Activated CD4-positive, alpha-beta memory T cell treated with anti-CD3 and anti-CD28 coated beads, Interleukin-2, amount 10 ng/mL, durations not matched to agents 7 days and 5 days (primary cell): ENCODE measurements at places on chromosomes 1 and 21. TPM values are rescaled to one million over a fixed set of nuclear protein-coding genes. Genes with fewer than 3 reads are reported as not detected.

DNA sequence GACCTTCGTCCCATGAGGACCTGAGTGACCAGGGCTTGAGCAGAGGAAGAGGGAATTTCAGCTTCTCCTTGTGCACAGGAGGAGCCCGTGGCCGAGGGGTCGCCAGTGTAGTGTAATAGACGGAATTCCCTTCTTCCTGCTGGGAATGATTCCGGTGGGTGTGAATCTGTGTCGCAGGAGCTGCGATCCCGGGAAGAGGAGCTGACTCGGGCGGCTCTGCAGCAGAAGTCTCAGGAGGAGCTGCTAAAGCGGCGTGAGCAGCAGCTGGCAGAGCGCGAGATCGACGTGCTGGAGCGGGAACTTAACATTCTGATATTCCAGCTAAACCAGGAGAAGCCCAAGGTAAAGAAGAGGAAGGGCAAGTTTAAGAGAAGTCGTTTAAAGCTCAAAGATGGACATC lies 34.4 kb downstream of the MAP3K21 start:
- no peak for DNase-seq

DNA sequence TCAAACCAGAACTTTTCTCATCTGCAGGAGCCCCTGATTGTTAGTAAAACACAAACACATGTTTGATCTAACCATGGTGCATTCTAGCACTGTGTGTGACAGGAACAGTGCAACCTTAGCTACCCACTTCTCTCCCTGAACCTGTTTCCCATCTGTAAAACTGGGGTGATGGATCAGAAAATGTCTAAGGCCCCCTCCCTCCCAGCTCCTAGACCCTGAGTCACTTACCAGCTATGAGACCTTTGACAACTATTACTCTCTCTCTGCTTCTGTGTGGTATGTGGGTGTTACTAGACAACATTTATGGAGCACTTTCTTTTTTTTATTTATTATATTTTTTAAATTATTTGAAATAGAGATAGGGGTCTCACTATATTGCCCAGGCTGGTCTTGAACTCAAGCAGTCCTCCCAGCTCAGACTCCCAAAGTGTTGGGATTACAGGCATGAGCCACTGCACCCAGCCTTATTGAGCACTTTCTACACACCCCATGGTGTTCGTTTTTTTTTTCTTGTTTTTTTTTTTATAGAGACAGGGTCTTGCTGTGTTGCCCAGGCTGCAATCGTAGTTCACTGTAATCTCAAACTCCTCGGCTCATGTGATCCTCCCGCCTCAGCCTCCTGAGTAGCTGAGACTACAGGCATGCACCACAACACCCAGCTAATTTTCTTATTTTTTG lies 2.6 kb downstream of the INPP5B start:
- DNase-seq = no peak

CERS2 gene
- 177 TPM for total RNA-seq

LYPD8 gene
- not detected for total RNA-seq

GRCh38 chr1:44780583-44781121 lies 5.3 kb downstream of the RPS8 start:
- DNase-seq = no peak

GFI1 gene
- total RNA-seq = 80.8 TPM

HSPB7 gene
- total RNA-seq = not detected

DNA sequence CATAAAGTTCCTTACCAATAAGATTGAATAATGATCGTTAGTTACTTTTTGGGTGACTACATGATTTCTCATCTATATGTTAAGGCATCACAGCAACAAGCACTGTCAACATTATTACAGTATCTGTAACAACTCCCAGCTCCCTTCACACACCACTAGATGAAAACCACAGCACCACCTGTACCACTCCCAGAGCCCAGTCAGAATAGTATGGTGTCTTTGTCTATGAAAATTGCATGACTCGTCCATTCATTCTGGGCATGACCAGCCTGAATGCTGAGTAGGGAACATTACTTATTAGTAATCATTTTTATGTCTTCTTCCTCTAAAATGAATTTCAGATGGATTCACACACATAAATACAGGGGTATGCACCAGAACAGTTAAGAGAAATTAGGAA lies 7.0 kb downstream of the OLFML2B start:
- no peak for DNase-seq

PTAFR gene
- total RNA-seq = 0.23 TPM

GRCh38 chr1:199929556-199929955 lies 98.0 kb upstream of the NR5A2 start:
- no peak for DNase-seq

FNDC5 gene
- not detected for total RNA-seq

ASH1L gene
- total RNA-seq = 42.0 TPM

GRCh38 chr21:29753216-29753615 lies 186.6 kb downstream of the GRIK1 start:
- no peak for DNase-seq

DNA sequence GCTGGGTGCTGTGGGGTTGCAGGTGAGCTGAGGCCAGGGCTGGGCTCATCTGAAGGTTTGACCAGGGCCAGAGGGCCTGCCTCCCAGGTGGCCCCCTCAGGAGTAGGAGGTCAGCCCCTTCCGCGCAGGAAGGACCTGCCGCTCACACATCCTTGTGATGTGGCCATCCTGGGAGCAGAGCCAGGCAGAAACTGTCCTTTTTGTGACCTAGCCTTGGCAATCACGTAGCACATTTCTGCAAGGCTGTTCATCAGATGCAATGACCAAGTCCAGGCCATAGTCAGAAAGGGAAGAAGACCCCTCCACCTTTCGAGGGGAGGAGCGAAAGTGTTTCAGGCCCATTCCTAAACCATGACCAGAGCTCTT lies 55.5 kb upstream of the TRAPPC10 start:
- DNase-seq = no peak

GRCh38 chr1:109385417-109385816 lies 12.3 kb downstream of the SORT1 start:
- no peak for DNase-seq

DNA sequence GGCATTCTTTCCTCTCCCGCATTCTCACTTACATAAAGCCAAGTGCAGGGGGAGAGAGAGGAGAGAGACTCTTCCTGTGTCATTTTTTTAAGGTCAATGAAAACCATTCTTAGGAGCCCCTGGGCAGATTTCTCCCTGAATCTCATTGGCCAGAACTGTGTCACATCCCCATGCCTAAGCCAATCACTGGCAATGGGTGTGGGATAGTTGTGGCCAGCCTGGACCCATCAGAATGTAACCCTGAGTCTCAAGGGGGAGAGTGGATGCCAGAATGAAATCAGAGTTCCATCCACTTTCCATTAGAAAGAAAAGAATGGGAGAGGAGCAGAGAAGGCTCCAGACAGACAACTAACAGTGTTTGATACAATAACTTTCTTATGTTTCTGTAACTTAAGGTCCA lies 31.2 kb upstream of the COQ8A start:
- no peak for DNase-seq

- no peak for DNase-seq
Measured at GRCh38 chr1:109274533-109275476, 8.1 kb downstream of the PSRC1 start.

- DNase-seq = no peak
Measured at GRCh38 chr1:229870381-229870780, 196.7 kb upstream of the GALNT2 start.

DNA sequence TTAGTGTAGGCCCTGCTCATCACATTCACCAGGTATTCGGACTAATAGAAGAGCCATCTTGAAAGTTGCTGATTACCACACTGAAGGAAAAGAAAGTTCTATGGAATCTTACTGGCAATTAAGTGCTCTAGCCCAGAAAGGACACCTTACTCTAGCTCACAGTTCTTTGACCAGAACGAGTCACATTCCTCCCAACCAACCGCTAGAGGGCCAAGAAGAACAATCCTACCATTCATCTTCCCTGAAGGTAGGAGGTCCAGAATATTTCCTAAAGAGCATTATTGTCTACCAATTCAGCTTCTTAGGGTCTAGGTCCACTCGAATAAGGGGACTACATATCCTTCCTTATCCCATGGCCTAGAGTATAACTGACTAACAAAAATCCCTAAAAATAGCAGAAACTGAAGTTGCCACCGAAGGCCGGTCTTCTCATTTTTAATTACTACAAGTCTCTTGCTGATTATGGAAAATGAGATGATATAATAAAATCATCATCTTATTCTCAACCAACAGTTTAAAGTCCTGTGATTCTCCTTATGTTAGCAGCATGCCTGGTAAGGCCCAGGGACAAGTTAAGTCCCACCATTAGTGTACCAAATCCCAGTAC lies 2.7 kb upstream of the FMO1 start:
- no peak for DNase-seq

DNA sequence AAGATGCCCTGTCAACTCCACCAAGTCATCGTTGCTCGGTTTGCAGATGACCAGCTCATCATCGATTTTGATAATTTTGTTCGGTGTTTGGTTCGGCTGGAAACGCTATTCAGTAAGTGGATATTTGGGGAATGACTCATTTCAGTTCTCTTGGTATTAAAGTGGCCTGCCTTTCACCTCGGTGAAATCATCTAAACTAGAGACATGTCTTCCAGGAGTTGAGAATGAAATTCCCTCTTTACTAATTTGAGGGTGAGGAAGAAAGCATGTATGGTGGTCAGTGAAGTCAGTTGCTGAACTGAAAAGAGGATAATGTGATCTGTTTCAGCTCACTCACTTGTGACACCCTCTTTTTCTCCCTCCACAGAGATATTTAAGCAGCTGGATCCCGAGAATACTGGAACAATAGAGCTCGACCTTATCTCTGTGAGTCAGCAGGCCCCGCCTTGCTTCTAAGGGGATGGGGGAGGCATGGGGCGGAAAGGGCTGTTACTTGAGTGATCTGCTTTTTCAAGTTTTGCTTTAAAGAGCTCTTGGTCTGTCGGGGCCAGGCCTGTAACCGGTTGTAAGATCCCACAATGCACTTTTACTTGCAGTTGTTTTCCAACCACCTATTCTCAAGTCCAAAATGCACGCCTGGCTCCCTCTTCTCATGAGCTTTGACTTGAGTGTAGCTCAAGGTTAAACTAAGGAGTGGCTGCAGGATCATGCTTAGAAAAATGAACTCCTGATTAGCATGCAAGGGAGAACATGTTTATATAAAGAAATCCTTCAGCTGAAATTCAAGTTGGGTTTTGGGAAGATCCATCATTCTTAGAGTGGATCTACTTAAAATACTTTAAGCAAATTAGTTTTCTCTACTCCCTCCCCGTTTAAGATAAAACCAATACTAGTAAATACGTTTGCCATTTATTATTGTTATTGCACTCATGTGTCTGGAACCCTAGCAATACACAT lies 59.8 kb downstream of the CAPN2 start:
- DNase-seq = no peak

GRCh38 chr1:100989306-100990077 lies 36.1 kb downstream of the DPH5 start:
- DNase-seq = no peak

MYOG gene
- total RNA-seq = not detected
